ENCODE measurements at places on chromosomes 7 and 10. TPM values are rescaled to one million over a fixed set of nuclear protein-coding genes. Genes with fewer than 3 reads are reported as not detected.

Gene PAX4
- 4.9 TPM for polyA plus RNA-seq

Gene ADAM12
- 0.87 TPM for polyA plus RNA-seq

Gene C10orf67
- 0.10 TPM for polyA plus RNA-seq

GRCh38 chr7:1993031-1993695 lies 239.6 kb downstream of the MAD1L1 start:
- no peak for DNase-seq

GRCh38 chr10:13994932-13995331 lies 335.8 kb downstream of the FRMD4A start:
- DNase-seq = no peak

- DNase-seq = no peak
Observed at GRCh38 chr10:77301305-77301730, 336.3 kb downstream of the KCNMA1 start.

GRCh38 chr7:157576415-157576814 lies 239.6 kb downstream of the DNAJB6 start:
- DNase-seq = peak; percentile 48

- no peak for DNase-seq
Observed at GRCh38 chr7:99447943-99448342, 9.2 kb downstream of the CPSF4 start.

GRCh38 chr10:99172950-99173349 lies 62.7 kb downstream of the HPSE2 start:
- DNase-seq = no peak

Measured in small intestine (tissue), 16 donors.